ENCODE measurements at places on chromosomes 2 and 18.

- DNase-seq, result no peak
Observed at GRCh38 chr2:26442301-26442700, 35.6 kb downstream of the OTOF start.

GRCh38 chr2:70730730-70731129 is 37.3 kb downstream of the ADD2 start:
- no peak for DNase-seq

DNA sequence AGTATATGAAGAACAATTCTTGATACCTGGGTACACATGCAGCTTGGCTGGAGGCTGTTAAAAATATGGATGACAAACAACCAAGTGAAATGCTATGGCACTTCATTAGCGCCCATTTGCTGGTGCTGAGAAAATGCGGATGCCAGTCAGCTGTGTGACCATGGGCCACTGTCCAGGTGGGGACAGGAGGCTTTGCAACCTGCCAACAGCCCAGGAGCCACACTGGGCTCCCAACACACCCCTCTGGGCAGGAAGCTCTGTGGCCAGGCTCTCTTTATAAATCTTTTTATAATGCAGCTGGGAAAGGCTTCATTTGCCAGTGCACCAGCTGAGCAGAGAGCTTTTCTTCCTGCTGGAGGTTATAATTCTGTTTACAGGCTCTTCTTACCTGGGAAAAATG is 19.9 kb downstream of the RNF144A start:
- DNase-seq, result no peak

- no peak for DNase-seq
Observed at GRCh38 chr2:221377597-221377996, 194.5 kb downstream of the EPHA4 start.

GRCh38 chr2:189560273-189560586 is 20.4 kb downstream of the SLC40A1 start:
- DNase-seq, result no peak

DNA sequence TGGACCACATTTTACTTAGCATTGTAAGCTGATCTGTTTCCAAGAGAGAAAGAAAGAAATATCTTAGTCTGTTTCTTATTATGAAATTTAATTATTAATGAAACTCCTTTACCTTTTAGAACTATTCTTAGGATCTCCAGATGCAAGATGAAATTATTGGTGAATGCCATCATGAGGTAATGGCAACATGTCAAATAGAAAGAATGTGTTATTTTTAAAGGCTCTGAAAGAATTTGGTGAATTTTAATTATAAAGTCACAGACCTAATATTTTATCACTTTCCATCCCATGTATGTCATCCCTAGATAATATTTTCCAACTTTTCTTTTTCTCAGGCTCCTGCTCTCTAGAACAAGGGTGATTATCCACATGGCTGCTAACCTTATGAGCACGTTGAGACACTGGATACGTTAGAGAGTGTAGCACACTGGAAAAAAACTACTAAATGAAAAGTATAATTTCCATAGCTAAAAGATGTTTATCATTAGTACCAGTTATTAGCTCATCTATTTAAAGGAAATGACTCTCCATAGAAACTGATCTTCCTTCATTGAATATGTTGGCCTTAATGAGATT is 95.2 kb upstream of the SCG2 start:
- DNase-seq, result no peak

- DNase-seq, result no peak
Observed at GRCh38 chr18:68152770-68153169, 562.1 kb downstream of the TMX3 start.

- peak; percentile 49 for DNase-seq
Observed at GRCh38 chr2:60554074-60554645, 706 bp upstream of the BCL11A start.

- DNase-seq, result no peak
Observed at GRCh38 chr2:15800495-15801329, 139.6 kb upstream of the MYCN start.

GRCh38 chr2:38148501-38148900 is 72.5 kb upstream of the CYP1B1 start:
- peak; percentile 83 for DNase-seq

- DNase-seq, result no peak
Observed at GRCh38 chr2:121903037-121903689, 147.7 kb downstream of the TSN start.

DNA sequence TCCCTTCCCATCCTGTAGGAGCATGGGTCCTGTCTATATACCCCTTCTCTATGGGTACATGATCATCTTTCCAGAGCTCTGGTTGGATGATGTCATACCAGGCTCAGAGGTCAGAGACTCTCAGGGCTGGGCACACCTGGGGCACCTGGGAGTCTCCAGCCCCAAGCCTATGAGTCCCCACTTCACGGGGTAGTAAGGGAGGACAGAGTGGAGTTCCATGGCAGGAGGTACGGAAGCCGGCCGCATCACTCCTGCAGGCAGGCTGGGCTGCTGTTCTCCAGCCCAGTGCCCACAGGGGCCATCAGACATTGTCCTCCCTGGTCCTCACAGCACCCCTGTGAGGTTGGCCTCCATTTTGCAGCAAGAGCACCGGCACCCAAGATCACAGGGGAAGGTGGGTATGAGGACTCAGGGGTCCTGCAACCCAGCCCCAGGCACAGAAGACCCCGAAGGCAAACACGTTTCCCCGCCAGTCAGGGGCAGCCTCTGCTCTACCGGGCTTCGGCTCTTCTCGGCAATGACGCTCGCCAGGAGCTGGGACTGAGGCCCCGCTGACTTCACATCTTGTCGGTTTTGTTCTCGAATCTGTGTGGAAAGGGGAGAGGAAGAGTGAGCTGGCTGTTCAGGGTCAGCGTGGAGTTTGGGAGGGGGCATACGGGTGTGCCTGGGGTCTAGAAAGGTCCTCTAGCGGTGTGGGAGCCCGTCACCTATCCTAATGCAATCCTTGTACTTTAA is 91.5 kb downstream of the ADD2 start:
- DNase-seq, result no peak

GRCh38 chr2:213863541-213863940 is 547.3 kb upstream of the VWC2L start:
- DNase-seq, result no peak

DNA sequence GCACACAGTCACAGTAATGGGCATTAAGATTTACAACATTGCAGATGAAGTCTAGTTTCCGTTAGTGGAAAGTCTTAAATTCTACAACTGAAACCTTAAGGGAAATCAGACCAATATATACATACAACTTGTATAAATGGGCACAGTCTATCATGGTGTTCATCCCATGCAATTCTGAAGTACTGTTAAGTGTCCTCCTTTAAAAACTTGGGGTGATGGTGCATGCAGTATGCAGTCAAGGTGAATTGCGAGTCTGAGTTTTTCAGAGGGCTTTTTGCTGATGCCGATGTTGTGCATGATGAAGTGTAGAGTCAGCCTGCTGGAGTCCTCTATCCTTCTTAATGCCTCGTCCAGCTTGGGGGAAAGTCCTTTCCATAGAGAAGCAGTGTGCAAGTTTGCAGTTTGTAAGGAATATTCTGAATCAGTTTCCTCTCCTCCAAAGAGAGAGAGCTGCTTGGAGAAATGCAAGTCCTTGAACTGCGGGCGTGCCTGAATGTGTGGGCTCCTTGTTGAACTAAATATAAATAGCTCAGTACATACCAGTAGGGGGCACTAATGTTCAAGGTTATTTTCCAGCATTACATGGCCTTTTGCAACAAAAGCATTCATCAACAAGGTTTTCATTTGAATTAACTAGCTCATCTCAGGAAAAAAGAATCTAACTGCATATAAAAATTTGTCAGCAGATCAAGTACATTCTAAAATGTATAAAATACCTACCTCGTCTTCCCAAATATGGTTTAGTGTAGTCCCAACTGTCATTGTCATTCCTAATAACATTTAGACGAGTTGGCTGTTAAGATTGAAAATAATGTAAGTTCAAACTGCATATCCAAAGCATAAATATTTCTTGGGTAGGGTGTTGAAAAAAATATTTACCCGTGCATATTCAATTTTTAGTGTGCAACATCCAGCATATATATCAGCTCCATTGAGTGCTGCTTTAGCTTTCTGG is 21.3 kb downstream of the HNRNPLL start:
- DNase-seq, result peak; percentile 86

- no peak for DNase-seq
Observed at GRCh38 chr18:50119296-50119695, 75.7 kb downstream of the MYO5B start.

DNA sequence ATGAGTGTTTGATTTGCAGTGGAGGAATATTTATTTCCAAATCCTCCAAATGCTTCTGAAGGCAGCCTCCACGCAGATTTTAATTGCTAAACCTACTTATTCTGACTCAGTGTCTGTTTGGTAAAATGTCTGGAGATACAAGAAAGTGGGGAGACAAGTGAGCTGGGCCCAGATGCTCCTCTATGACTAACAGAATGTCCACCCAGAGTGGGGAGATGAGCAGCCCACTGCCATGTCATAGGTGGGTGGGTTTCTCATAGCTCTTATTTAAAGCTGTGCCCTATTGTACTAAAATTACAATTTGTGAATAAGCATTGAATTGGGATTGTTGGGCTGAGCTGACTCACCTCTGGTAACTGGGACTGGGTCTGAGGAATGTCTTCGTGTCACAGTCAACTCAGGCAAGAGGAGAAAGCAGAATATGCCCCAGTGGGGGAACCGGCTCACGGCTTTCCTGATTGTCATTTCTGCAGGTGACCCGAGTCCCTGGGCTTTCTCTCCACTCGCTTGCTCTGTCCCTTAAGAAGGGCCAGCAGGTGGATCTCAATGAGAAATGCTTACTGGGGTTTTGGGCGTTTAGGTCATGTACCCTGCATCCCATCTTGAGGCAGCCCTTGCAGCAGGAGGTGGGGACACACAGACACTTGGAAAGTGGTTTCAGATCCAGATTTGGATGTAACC is 116.3 kb upstream of the SPRED2 start:
- no peak for DNase-seq

DNA sequence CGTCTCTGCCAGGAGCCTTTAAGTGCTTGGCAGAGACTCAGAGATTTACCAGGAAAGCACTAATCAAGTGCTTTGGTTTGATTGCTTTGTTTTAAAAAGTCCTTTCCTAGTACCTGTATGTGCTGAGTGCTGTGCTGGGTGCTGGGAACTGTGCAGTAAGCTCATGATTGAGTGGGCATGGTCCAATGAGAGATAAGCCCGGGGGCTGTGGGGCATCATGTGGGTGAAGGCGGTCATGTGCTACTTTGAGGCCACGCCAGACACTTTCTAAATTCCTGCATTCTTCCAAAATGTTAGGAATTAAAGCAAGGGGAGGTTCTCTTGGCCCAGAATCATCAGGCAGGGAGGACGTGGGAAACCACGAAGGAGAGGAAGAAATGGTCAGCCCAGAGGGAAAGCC is 109.0 kb downstream of the ACAA2 start:
- DNase-seq, result no peak

DNA sequence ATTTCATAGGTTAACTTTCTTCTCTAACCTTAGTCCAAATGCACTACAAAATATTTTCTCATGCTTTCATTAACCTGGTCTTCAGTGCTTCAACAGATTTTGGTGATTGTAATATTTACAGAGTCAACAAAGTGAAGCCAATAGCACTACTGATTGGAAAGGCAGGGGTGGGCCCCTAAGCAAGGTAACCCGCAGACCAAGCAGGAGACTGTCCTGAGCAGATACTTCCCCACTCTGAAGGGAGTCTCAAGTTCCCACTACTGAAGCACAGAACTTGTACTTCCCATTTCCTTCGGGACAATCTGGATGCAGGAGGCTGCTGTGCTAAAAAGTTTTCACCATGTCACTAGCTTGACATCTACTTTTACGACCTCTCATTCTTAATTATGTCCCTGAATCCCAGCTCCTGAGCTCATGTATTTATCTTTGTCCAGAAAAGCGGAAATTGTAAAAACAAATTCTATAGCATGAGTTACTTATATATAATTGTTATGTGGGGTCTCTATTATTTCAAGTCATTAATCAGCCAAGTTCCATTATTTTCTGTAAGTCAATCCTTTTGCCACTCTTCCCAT is 311.6 kb upstream of the REV1 start:
- peak; percentile 30 for DNase-seq

DNA sequence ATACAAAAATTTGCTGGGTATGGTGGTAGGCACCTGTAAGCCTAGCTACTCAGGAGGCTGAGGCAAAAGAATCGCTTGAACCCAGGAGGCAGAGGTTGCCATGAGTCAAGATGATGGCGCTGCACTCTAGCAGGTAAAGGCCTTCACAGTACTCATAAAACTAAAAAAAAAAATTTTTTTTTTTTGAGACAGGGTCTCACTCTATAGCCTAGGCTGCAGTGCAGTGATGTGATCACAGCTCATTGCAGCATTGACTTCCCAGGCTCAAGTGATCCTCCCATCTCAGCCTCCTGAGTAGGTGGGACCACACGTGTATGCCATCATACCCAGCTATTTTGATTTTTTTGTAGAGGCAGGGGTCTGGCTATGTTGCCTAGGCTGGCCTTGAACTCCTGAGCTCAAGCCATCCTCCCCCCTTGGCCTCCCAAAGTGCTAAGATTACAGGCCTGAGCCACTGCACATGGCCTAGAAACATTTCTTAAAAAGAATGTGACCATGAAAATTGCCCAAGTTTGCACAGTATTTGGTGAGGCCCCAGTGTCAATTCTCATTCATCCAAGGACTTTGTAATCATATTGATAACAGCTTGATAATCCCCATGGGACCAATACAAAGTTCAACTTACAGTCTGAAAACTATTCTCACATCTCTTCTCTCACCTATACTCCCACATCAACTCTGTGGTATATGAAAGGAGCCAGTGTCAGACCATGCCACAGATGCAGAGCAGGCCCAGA is 64.2 kb upstream of the MYCN start:
- DNase-seq, result no peak

GRCh38 chr2:36408198-36408703 is 52.7 kb downstream of the CRIM1 start:
- DNase-seq, result no peak

Data from suppressor macrophage treated with lipopolysaccharide for 4 hours (primary cell).